ENCODE measurements at places on chromosomes 12 and 14.

- DNase-seq, result no peak
Measured at GRCh38 chr12:104342147-104342546, 38.6 kb downstream of the EID3 start.

DNA sequence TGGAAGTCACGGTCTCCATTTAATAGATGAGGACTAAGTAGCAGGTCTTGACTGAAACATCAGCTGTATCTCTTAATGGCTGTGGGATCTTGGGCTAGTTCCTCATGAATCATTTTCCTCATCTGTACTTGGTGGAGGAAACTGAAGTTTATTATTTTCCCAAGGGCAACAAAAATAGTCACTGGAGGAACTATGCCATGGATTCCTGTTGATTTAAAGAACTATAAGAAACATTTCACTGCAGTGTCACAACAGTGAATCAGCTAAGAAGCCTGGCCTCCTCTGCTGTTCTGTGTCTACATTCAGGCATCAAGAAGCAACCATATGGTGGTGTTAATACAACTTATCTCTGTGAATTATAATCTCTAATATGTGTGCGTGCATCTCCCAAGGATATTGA lies 200.5 kb downstream of the STXBP6 start:
- DNase-seq, result no peak

DNA sequence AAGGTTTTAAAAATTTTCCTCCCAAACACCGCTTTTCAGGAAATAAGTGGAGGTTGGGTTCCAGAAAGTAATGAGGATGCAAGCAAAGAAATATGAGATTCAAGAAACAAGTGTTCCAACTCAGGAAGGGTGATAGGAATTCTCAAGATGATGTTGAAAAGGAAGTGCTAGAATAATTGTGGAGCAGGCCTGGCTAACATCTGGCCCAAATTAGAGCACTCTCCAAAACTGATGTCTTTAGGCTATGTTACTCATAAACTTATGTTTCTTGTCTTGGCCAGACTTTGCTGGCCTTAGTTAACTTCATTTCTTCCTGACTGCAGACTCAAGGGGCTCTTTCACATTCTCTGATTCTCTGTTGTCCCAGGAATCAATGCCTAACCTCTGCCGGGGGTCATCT lies 116.3 kb downstream of the TMTC3 start:
- no peak for DNase-seq

DNA sequence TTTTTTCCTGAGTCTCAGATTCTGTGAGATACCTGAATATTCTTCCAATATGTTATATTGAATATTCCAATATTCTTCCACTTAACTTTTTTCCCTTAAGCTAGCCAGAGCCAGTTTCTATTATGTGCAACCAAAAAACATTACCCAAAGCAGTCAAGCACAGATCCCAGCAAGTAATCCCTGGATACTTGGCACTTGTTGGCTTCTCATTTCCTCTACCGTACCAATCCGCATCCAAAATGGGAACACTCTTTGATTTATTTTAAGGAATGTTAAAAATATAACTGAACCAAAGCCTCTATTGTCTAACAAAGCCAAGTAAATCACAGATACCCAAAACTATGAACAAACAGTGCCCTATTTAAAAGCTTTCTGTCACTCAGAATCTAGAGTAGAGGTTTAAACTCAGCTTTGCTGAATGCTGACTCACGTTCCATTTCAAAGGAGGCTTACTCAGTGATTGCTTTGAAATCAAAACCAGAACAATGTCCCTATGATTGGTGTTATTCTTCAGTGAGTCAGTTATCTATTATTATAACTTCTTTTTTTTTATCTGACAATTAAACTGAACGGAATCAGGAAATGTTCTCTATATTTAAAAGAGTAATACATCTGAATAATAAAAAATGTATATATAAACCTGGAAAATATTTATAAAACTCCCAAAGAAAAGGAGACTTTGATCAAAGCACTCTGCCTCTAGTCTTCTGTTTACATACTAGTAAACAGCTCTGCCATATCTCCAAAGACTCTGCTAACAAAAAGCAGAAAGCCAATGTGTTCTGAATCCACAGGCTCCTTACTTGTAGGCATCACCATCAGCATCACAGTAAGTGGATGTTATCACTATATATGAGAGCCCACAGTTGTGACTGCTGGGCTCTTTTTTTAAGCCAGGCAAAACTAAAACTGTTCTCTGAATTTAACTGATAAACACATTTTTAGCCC lies 360.8 kb downstream of the CCDC91 start:
- no peak for DNase-seq

DNA sequence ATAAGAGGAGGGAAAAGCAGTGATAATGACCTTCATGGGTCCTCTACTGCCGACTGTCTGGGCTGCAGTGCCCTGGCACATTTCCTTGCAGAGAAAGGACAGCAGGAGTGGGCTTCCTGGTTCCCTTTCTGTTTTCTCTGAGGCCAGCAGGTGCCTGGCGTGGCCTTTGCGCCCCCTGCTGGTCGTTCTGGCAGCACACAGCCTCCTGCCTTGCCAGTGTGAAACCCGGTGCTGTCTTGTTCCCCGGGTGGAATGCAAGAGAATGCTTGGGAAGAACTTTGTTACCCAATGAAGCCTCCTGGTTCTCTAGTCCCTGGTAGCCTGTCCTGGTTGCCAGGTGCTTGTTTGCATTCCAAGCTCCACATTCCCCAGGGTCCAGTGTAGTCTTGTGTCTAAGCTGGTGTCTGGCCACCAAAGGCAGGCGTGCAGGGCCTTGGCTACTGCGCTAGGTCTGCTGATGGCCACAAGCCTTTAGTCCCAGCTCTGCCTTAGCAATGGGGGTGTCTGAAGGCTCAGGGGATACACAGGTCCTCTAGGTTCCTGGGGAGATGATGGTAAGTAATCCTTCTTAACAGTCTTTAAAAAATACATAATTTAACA lies 1392.4 kb upstream of the TMEM132C start:
- peak; percentile 10 for DNase-seq

- DNase-seq, result no peak
Measured at GRCh38 chr12:26273811-26274210, 78.4 kb downstream of the SSPN start.

GRCh38 chr14:98598576-98598975 lies 673.4 kb downstream of the BCL11B start:
- no peak for DNase-seq

DNA sequence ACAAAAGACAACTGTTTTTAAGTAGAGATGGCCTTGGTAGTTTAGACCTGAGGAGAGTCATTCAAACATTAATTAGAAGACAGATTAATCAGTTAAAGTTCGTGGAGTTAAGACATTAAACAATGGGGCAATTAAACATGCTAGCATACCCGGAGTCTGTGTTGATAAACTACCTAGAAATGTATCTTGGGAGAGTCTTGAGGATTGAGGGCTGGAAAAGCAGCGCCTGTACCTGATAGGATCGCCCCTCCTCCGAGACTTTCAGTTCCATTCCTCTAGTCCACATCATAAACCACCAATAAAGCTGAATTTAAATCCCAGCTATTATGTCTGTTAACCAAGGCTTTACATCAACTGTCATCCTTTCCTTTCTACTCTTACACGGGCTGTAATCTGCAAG lies 1.0 kb upstream of the KRAS start:
- no peak for DNase-seq

DNA sequence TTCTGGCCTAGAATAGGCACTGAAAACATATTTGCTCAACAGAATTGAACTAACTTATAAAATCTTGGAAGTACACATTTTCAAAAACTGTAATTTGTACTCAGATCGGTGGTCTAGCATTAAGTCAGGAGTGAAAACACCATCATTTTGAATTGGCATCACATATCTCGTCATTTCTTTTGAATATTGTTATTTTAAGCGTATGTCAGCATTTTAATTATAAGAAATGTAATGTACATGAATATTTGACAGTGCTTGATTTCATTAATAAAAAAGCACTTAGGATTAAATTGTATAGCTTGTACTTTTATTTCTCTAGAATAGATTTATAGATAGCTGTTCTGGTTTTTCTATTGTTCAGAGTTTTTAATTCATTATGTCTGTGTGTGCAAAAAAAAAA lies 892.2 kb downstream of the BCL11B start:
- DNase-seq, result no peak

DNA sequence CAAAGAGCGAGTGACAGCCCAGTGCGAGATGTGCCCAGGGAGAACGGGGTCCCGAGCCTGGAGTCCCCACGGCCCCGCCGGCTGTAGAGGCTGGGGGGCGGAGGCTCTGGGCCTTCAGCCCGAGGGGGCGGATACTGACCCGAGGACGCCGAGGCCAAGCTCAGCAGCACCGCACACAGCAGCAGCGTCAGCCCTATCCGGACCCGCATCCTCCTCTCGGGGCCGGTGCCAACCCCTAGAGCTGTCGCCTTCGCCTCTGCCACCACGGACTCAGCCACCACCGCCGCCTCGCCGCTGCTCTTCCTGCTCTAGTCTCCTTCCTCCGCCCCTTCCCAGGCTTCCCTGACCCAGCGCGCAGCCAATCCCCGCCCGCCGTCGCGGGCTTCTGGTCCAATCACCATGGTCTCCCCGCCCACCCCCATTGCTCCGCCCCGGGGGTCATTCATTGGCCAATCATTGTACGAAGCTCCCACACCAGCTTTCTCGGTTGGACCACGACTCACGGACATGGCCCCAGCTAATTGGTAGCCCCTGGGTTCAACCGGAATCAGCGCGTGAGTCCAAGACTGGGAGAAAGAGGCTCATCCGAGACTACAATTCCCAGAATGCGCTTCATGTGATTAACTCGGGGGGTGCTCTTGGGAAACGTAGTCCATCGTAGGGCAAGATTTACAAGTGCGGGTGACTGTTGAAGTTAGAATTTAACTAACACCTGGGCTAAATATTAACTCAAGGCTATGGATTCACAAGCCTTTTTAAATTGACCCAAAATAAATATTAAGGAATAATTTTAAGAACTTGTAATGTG lies at the start of gene SEL1L:
Gene SEL1L, minus strand, starts transcription at position 318 of the 808 bp plus-strand sequence. Its CDS starts 109 bp downstream, at position 209.
- DNase-seq, result peak; percentile 99

DNA sequence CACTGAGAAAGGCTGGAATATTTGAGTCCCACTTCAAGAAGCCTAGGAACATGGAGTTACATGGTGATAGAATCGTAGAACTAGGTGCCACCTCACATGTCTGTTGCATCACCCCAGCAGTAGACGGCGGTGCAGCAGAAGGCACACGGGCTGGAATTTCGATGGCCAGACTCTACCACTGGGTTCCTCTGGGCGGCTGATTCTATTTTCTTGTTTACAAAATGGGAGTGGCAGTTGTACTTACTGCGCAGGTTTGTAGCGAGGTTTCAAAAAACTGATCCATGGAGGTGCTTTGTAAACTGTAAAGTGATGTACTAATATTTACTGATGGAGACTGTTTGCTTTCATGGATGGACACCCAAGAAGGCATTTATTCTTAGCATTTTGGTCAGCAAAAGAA lies 45.7 kb downstream of the WDR20 start:
- no peak for DNase-seq

GRCh38 chr12:12032260-12032791 lies 38.4 kb upstream of the BCL2L14 start:
- DNase-seq, result no peak

DNA sequence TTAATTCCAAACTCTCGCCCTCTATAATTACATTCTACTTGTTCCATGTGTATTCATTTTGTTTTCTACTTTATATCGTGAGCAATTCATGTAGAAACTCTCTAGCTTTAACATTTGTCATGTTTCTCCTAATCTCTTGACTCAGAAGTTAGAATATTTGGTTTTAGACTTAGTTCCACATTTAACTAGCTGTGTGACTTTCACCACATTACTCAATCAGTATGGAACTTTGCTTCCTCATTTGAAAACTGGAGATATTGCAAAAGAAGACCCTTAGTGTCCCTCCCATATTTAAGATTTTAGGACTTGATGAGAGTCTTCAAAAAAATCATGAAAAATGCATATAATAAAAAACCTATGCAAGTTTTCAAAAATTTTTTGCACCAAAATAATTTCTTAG lies 447.5 kb downstream of the GXYLT1 start:
- DNase-seq, result no peak

- DNase-seq, result no peak
Measured at GRCh38 chr12:123064366-123064765, 83.9 kb downstream of the ARL6IP4 start.

DNA sequence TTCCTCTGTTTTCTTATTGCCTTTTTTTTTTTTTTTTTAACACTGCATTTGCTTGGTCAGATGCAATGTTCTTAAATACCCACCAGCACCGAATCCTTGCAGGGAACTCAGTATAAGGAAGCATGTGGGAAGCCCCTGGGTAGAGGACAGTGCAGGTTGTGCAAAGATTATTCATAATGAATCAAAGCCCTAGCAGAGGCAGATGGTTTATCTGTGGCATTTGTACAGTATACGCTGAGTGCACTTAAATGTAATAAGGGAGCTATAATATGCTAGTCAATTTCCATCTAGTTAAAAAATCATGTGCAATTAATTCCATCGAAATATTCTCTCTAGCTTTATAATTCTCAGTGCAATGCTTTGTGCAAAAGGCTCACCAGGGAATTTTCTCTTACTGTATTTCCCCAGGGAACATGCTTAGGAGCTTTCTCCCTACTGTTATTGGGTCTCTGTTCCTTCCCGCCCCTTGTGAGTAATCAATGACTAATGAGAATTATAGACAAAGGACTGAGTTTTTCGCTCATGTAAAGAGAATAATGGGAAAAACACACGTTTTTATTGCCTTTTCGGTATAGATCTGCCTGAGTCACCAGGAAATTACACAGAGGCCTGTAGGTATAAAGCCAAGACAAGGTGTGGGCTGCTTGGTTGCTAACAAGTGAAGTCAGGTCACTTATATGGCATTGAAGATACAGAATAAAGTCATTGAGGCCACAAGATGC lies 1214.3 kb upstream of the TMEM132C start:
- no peak for DNase-seq

- no peak for DNase-seq
Measured at GRCh38 chr12:109299849-109300248, 9.2 kb downstream of the FOXN4 start.

GRCh38 chr14:105146181-105146975 lies 22.2 kb downstream of the JAG2 start:
- no peak for DNase-seq

DNA sequence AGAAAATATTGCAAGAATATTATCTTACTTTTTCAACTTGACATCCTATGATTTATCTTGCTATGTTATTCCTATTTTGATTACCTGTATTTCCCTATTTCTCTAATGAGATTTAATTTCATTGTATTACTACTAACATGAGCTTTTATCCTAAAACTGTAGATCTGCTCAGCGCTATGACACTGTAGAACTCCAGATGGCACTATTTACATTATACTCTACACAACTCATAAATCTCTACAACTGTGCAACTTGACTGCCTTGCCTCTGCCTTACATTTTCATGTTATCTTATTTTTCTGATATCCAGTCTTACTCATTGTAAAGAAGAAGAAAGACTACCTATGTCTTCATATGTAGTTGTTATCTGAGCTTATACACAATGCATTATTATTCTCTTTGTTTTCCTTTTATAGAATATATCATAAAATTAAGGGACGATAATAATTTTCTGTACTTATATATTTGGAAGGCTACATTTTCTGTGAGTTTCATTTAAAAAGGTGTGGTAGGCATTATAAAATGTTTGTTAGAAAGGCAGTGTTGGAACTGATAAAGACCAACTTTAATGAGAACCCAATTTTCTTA lies 24.1 kb downstream of the NUP37 start:
- DNase-seq, result peak; percentile 4

- no peak for DNase-seq
Measured at GRCh38 chr14:73503648-73504047, 12.9 kb downstream of the RIOX1 start.

Measured in right renal pelvis (tissue), 4 donors.